Upper lobe of right lung (tissue), 1 donor: ENCODE measurements at places on chromosomes 13 and 19. TPM values are rescaled to one million over a fixed set of nuclear protein-coding genes. Genes with fewer than 3 reads are reported as not detected.

The IRGC gene
- total RNA-seq: not detected

The ZNF578 gene
- total RNA-seq: 1.5 TPM

GRCh38 chr13:23848019-23848418, 41.2 kb downstream of the MIPEP start:
- H3K4me3 ChIP-seq: no peak overlapping the region
- no peaks in the 10 kb centered on the region for H3K4me1 ChIP-seq
- no peak overlapping the region for H3K27ac ChIP-seq
- no peak for DNase-seq
- no peaks in the 10 kb centered on the region for H3K36me3 ChIP-seq
- H3K27me3 ChIP-seq: no peaks in the 10 kb centered on the region

The SIGLEC5 gene
- 0.90 TPM for total RNA-seq

The PEX11G gene
- total RNA-seq: 3.6 TPM

DNA sequence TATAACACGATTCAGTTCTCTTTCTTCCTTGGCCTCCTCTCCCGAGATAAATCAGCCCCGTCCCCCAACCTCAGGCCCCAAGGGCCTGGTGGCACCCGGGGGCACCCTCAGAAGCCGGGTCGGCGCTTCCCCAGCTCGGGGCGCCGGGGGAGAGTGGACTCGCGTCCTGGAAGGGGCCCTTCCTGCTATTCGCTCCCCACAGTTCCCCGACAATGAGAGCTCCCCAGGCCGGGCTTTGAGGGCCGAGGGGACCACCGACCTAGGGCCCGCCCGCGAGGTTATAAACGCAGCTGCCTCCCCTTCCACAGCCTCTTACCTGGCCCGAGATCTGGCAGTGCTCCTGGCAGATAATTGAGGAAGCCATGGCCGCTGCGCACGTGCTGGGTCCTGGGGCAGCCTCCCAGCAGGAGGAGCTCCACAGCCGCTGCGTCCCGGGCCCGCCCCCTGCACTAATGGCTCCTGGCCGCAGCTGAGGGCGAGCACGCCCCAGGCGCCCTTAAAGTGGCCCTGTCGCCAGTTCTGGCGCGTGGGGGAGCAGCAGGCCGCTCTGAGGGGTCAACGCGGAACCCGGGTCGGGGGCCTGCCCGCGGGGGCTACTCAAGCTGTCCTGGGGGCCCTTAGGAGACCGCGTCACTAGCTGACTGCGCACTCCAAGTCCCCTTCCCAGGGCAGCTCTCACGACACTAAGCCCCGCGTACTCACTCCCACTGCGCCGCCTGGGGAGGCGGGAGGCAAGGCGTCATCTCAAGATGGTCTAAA, at the start of gene SOHLH2:
TSS of gene SOHLH2 (minus strand) at position 394 of the 759 bp plus-strand sequence. CDS start at position 364, 30 bp downstream.
- H3K4me3 ChIP-seq: no peak within 1 kb of the TSS
- no peaks in the 10 kb centered on the region for H3K36me3 ChIP-seq
- H3K27ac ChIP-seq: no peak within 1 kb of the TSS
- no peaks in the 10 kb centered on the region for H3K27me3 ChIP-seq

The TUBA3C gene
- not detected for total RNA-seq

GRCh38 chr13:79782541-79783205, 301.7 kb downstream of the NDFIP2 start:
- H3K27ac ChIP-seq: no peak overlapping the region
- DNase-seq: peak; percentile 76
- peaks cover 7% of the 10 kb centered on the region for H3K4me1 ChIP-seq
- no peaks in the 10 kb centered on the region for H3K27me3 ChIP-seq

- no peak overlapping the region for H3K27ac ChIP-seq
- no peak for DNase-seq
- no peak overlapping the region for H3K4me3 ChIP-seq
- H3K4me1 ChIP-seq: no peaks in the 10 kb centered on the region
- no peaks in the 10 kb centered on the region for H3K27me3 ChIP-seq
Observed at GRCh38 chr13:34153428-34154180, 335.7 kb downstream of the RFC3 start.

DNA sequence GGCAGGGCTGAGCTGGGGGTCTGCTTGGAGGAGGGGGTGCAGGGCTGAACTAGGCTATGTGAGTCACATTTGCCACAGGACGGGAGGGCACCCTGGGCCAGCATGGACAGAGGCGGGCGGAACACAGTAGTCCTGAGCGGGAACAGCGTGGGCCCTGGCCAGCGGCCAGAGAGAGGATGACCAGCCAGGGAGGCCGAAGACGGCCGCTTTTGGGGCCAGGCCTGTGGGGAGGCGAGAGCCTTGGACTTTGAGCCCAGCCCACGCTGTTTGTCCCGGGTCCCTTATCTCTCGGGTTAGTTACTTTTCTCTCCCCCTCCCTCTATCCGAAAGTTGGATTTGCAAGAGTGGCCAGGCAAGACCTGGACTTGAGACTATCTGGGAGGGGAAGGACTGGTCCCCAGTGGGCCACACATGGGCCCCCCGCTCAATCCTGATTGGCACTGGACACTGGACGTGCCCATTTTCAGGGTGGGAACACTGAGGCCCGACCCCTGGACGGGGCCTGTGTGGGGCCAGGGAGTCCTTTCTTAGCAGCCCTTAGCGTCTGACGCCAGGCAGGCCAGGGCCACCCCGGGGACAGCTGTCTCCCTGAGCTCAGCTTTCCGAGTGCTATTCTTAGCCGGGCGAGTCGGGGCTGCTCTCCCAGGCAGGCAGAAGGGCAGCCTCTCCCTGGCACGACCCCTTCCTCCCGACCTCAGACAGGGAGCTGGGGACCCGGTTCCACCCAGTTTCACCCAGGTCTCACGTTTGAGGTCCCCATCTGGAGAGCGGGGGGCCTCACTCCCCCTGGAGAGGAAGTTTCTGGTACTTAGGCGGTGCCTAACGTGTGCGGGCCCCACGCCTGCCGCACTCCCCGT, 833 bp downstream of the GAMT start:
- no peak for DNase-seq
- H3K27me3 ChIP-seq: peaks cover 5% of the 10 kb centered on the region
- H3K27ac ChIP-seq: no peak overlapping the region
- no peaks in the 10 kb centered on the region for H3K36me3 ChIP-seq
- peak overlapping the region; percentile 66 for H3K4me3 ChIP-seq

The ACER1 gene
- total RNA-seq: not detected

The APOC4 gene
- total RNA-seq: not detected

DNA sequence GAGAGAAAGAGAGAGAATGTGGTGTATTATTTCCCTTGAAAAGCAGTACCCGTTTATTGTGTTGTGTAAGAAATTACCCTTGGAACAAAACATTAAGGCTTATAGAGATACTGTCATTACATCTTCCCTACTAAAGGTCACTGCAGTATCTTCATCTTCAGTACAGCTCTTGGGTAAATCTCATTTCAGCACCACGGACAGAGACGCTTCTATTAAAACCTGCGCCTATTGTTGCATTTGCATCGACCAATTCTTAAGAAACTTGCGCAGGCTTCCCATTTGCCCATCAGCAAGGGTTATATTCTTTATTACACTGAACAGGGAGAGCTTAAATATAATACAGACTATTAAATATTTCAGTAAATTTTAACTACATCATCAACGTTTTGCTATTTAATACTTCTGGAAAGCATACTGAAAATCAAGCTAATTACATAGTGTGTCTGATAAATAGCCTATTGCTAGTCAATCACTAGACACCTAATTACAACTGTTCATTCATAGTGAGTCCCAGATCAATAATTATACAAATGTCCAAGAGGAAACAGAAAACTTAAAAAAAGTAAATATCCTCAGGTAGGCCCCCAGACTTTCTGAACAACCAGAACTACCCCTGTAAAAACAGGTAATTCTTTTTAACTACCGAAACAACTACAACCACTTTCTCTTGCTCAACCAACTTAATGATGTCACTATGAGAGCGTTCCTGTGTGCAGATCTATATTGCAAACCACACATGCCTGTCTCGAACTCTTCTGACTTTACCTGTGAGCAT, 350.6 kb downstream of the LIG4 start:
- H3K4me3 ChIP-seq: peak overlapping the region; percentile 52
- peaks cover 38% of the 10 kb centered on the region for H3K27me3 ChIP-seq
- H3K27ac ChIP-seq: no peak overlapping the region
- H3K4me1 ChIP-seq: peaks cover 9% of the 10 kb centered on the region
- H3K36me3 ChIP-seq: no peaks in the 10 kb centered on the region

The ZNF677 gene
- 16.2 TPM for total RNA-seq

DNA sequence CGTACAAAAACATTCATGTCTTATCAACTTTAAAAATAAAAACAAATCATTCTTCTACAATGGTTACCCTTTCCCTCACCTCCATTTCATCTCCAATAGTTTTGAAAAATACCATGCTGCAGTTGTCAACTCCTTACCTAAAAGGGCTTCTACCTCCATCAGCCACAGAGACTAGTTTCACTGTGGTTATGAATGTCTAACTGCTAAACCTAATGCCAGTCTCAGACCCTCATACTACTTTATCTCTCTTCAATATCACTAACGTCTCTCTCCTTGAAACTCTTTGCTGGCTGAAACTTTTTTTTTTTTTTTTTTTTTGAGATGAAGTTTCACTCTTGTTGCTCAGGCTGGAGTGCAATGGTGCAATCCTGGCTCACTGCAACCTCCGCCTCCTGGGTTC, 27.1 kb downstream of the LNX2 start:
- no peak overlapping the region for H3K4me3 ChIP-seq
- DNase-seq: no peak

The SBK2 gene
- not detected for total RNA-seq

The BEST2 gene
- total RNA-seq: not detected

GRCh38 chr19:40284501-40285352, at the start of gene AKT2:
TSS of gene AKT2 (minus strand) at chr19:40285345. CDS start at chr19:40265267, 20,078 bp downstream.
- peaks cover 40% of the 10 kb centered on the region for H3K4me1 ChIP-seq
- H3K4me3 ChIP-seq: peak within 1 kb of the TSS; percentile 78
- H3K27me3 ChIP-seq: no peaks in the 10 kb centered on the region
- peak within 1 kb of the TSS; percentile 98 for H3K27ac ChIP-seq
- no peak for DNase-seq

DNA sequence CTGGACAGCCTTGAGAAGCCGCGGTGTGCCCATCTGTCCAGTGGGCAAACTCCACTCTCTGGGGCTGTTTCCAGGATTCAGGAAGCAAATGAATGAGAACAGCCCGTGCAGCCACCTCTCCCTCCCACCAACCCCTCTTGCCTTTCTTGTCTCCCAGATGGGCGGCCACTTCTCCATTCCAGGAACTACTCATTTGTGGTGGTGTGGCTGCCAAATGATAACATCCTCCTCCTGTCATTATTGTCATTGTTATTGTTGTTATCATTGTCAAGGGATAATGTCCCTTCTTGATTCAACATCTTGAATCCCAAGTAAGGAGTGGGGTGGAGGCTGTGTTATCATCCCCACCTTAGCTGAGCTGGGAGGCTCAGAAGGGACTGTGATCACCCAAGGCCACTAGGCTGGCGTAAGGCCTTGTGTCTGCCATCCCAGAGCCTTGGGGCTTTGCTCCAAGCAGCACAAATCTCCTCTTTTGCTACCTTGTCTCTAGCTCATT, 1.6 kb downstream of the DNM2 start:
- no peak for DNase-seq
- H3K36me3 ChIP-seq: peaks cover 5% of the 10 kb centered on the region
- H3K27me3 ChIP-seq: no peaks in the 10 kb centered on the region
- peak overlapping the region; percentile 96 for H3K27ac ChIP-seq
- H3K4me3 ChIP-seq: peak overlapping the region; percentile 96

DNA sequence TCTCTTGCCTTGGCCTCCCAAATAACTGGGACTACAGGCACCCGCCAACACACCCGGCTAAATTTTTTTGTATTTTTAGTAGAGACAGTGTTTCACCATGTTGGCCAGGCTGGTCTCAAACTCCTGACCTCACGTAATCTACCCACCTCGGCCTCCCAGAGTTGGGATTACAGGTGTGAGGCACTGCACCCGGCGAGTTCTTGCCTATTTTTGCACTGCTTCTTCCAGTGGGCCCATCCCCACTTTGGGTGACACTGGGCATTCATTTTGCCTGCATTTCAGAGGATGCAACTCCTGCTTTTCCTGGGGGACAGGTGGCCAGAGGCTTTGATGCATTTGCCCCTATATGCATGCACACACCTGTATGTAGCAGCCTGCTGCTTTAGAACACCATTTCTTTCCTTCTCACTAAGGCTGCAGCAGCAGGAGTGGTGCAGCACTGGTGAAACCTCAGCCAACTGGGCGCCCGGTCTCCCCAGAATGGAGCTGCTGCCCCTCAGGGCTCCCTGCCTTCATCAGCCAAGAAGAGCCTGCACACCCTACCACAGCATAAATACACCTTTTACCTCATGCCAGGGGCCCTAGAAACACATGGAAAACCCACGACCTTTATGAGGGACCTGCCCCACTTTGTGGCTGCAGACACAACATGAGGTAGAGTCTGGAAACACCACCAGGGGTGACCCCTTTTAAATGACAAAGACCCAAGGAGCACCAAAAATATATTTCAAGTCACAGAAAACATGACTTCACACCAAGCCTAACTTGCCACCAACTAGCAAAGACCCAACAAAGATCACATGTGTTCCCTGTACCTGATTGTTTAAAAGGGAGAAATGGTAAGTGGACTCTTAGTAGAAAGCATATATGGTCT, 36.8 kb upstream of the POP4 start:
- no peak for DNase-seq
- H3K4me3 ChIP-seq: no peak overlapping the region
- no peak overlapping the region for H3K27ac ChIP-seq
- no peaks in the 10 kb centered on the region for H3K36me3 ChIP-seq

The ZNF132 gene
- 5.1 TPM for total RNA-seq

The RFPL4AL1 gene
- total RNA-seq: not detected

The SLC15A1 gene
- total RNA-seq: not detected

DNA sequence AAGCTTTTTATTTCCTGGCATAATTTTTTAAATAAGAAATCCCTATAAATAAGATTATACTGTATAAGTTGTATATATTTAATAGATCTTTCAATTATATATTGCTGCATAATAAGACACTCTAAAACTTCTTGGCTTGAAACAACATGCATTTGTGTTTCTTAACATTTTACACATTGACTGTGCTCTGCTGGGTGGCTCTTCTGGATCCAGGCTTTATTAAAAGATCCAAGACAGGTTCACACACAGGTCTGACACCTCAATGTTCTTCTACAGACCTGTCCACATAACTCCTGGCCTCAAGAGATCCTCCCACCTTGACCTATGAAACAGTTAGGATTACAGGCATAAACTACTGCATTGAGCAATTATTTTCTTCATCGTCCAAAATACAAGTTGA, 77.6 kb upstream of the PCDH17 start:
- DNase-seq: no peak
- H3K4me1 ChIP-seq: no peaks in the 10 kb centered on the region
- no peak overlapping the region for H3K27ac ChIP-seq
- H3K27me3 ChIP-seq: no peaks in the 10 kb centered on the region

DNA sequence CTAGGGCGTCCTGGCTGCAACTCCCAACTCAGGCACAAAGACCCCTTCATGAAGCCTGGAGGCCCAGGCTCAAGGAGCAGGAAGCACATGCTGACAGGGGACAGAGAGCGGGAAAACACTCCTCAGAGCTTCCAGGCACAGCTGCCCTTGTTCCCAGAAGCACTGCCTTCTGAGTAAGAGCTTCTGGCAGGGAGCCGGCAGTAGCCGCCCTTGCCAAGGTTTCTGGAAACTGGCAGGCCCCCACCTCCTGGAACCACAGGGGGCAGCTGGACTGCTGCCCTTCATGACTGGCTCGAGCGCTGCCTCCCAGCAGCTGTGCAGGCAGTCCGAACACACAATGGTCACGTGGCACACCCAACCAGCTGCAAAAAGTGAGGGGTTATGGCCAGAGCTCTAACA, 33.6 kb upstream of the EPHX3 start:
- H3K4me1 ChIP-seq: peaks cover 48% of the 10 kb centered on the region
- peak; percentile 88 for DNase-seq
- H3K36me3 ChIP-seq: peaks cover 71% of the 10 kb centered on the region
- H3K27ac ChIP-seq: peak overlapping the region; percentile 72
- no peaks in the 10 kb centered on the region for H3K27me3 ChIP-seq
- no peak overlapping the region for H3K4me3 ChIP-seq

GRCh38 chr19:1766800-1767352, 13.6 kb downstream of the ONECUT3 start:
- H3K27ac ChIP-seq: no peak overlapping the region
- no peak for DNase-seq
- H3K4me1 ChIP-seq: peaks cover 2% of the 10 kb centered on the region
- H3K36me3 ChIP-seq: no peaks in the 10 kb centered on the region

The DCT gene
- total RNA-seq: not detected
